Cortex of kidney (tissue), 1 donor: ENCODE measurements at places on chromosomes 4 and X.

- no peak for DNase-seq
Observed at GRCh38 chr4:99022566-99022965, 27.0 kb downstream of the METAP1 start.

GRCh38 chrX:29826742-29827141, 388.6 kb upstream of the MAGEB2 start:
- no peak for DNase-seq

DNA sequence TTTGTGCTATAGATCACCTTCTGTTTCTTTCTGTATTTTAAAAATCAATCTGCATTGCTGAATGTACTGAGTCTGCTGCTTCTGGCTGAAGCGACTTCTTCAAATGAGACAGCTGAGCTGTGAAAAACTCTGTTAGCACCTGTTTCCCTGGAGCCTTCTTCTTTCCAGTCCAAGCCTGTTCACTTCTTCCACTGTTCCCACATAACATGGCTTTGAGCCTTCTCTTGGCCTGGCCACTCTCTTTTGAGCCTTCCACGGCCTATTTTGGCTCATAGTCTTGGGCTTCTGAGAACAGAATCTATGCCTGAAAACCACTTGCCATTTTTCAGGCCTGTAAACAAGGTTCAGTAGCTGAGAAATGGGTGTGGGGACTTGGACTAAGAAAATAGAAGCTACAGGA, 132.9 kb upstream of the IGFBP7 start:
- no peak for DNase-seq

DNA sequence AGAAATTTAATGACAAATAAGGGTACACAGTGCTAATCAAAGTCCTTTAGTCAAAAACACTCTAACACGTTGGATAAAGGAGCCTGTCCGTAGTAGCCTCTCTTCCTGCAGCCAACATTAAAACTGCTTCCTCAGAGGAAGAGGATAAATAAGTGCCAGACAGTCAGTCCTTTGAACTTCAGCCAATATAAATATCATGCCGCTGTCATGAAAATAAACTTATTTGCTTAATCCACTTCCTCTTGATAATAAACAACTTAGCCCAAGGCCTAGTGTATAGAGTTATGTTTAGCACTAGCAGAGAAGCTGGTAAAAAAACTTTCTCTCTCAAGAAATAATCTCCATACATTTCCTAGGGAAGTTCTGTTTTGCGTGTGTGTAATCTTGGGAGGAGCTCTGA, 196.7 kb downstream of the HS3ST1 start:
- DNase-seq = no peak

DNA sequence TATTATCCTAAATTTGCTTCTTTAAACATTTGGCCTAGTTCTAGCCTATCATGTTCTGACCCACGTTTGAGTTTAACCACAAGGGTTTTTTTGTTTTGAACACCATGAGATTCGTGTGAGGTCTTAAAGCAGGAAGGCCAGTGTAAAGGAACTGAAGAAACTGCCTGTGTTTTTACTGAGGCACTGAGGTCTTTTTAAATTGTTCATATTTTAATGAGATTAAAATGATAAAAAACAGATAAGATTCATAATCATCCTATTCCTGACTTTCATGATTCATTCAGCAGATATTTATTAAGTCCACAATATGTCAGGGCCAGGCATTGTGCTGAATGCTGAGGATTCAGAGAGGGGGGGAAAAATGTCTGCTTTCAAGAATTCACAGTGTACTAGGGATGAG, 3.2 kb downstream of the RPS6KA3 start:
- no peak for DNase-seq

GRCh38 chrX:110218591-110218990, 99.3 kb downstream of the AMMECR1 start:
- DNase-seq = no peak

- DNase-seq = no peak
Observed at GRCh38 chr4:52883183-52883621, 21.1 kb downstream of the RASL11B start.

- DNase-seq = no peak
Observed at GRCh38 chr4:174631901-174632758, 109.8 kb upstream of the HPGD start.

DNA sequence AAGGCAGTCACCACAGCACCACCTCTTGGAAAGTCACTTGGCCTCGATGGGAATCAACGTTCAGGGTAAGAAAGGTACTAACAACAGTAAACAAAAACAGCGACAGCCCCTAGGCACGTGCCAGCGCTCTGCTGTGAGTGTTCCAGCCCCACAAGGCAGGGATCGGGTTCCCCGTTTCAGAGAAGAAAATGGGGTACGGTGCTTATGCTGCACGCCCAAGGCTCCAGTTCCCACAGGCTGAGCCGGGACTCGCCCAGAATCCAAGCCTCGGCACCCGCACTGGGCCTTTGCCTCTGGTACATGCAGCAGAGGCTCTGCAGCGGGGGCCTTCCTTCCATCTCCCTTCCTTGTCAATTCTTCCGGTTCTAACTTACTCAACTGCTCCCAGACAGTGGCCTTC, 37.3 kb downstream of the WDR1 start:
- no peak for DNase-seq

DNA sequence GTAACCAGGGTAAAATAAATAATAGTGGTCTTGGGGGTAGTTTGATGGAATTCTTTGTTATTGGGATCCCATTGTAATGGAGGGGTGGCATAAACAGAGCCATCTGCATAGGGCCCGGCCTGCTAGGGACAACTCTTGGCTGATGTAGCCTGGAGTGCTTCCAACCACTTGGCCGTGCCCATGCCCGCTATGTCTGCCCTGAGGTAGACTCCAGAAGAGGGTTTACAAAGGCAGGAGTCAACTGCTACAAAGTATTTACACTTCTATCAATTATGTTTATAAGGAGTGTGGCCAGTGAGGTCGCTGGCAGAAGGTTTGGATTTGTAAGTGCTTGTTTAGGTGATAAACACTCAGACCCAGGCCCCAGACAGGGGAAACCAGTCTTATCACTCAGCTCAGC, 8.1 kb downstream of the RASL11B start:
- DNase-seq = no peak

DNA sequence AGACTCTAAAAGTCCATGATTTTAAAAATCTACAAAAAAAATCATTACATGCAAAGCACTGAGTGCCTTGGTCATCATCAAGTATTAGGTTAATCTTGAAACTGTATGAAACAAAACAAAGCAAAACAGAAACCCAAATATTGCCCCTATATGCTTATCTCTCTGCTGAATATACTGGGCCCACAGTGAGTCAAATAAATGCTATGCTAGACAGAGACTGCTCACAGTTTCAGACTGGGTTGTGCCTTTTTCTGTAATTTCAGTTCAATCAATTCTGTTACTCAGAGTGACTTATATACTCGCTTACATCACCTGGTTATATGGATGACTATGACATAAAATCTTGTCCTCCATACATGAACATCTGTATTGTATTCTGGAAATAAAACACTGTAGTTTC, 257.1 kb upstream of the ACTRT1 start:
- no peak for DNase-seq

- no peak for DNase-seq
Observed at GRCh38 chr4:67571975-67572374, 13.4 kb downstream of the STAP1 start.

DNA sequence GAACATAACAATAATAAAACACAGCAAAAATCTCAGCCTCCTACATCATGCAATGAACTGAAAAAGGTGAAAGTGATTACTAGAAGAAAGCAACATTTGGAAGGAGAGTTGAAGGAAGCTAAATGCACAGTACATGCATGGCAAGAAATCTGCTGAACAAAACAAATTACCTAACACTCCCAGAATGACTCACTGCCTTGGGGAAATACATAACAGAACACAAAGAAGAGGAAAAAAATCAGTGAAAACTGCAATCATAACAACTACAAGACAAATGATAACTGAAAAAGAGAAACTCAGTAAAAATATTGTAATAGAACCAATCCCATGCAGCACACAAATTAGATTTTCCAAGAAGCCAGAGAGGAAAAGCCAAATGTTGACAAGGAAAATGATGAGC, 1513.2 kb downstream of the ARAP2 start:
- DNase-seq = no peak

GRCh38 chr4:125115941-125116340, 198.8 kb upstream of the FAT4 start:
- DNase-seq = no peak

DNA sequence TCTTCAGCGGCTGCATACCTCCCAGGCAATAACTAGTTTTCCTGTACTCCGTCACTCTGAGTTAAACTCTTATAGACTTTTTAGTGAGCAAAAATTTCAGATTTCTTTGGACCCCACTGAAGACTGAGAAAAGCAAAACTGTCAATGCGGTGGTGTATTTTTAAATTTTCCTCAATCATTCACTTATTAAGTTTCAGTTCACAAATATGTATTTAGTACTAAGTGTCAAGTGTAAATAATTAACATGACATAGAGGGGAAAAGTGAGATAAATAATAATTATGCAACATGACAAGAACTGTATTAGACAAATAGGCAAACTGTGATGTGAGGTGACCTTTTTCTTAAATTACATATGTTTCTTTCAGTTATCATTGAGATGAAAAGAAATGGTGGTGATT, 124.4 kb downstream of the NAF1 start:
- DNase-seq = no peak
